ENCODE measurements at places on chromosomes 16 and 17.

- DNase-seq, result no peak
Measured at GRCh38 chr16:86899757-86900156, 321.4 kb downstream of the FOXL1 start.

DNA sequence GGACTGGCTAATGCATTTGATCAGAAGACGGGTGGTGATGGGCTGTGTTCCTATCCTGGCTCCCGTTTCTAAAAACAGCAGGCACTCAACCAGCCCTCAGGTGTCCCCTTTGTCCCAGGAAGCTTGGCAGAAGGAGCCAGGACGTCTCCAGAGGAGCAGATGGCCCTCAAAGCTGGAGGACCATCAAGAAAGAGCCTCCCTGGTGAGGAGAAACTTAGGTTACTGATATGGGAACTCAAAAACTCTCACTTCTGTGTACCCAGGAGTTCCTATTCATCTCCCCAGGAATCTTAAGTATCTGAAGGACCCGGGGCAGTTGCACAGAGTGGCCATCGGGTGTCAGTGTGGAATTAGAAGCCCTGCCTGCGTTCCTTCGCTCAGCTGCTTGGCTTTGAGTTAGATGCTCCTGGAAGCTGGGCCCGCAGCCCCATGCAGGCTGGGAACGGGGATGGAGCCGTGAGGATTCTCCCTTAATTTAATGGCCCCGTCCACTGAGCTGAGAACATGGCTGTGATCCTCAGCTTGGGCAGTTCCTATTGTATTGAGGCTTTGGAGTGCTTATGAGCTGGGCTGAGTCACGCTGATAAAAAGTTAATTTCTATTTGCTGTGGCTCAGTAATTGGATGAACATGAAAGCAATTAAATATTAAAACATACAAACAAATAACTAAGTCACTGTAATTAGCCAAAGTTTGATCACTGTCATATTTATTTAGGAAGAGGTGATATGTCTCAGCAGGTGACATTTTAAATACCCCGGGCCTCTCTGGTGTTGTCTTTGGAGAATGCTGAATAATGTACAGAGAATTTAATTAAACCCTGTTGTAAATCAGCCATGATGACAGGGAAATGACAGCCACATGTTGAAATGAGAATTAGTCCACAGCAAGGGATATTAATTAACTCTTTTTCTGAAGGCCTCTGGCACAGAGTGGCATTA, 402.1 kb downstream of the SEC14L1 start:
- peak; percentile 26 for DNase-seq

GRCh38 chr16:53372992-53373871, 61.0 kb upstream of the RBL2 start:
- peak; percentile 71 for DNase-seq

DNA sequence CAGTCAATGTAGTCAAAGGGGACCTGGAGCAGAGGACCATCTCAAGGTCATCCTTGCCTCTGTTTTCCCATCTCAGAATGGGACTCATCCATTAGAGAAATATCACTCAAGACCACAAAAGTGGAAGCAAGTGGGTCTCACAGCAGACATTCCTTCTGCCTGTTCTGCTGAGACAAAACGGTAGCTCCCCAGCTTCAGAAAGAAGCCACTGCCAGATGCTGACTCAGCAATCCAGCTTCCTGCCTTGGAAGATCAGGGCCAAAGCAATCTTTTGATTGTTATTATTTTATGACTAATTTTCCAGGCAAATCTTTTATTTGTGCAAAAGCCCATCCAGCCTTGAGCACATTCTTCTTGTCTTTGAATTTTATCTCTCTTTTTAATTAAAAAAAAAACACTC, 86.8 kb downstream of the CCT6B start:
- no peak for DNase-seq

- DNase-seq, result no peak
Measured at GRCh38 chr17:59810894-59811153, 81.9 kb downstream of the TUBD1 start.

DNA sequence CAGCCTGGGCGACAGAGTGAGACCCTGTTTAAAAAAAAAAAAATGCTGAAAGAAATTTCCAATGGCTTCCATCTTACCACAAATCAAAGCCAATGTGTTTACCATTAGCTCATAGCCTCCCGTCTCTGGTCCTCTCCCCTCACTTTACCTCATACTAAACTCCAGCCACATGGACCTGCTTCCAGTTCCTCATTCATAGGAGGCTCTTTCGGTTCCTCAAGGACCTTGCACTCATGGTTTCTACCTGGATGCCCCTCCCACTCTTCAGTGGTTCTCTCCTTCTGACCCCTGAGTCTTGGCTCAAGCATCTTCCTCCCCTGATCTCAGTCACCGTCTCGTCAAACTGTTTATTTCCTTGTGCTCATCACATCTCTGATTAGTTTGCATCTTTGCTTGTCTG, 3.8 kb upstream of the DEF8 start:
- DNase-seq, result no peak

GRCh38 chr17:2388020-2388682, 12.7 kb downstream of the MNT start:
- DNase-seq, result no peak

GRCh38 chr17:47946929-47947397, 5.6 kb downstream of the PNPO start:
- peak; percentile 54 for DNase-seq

DNA sequence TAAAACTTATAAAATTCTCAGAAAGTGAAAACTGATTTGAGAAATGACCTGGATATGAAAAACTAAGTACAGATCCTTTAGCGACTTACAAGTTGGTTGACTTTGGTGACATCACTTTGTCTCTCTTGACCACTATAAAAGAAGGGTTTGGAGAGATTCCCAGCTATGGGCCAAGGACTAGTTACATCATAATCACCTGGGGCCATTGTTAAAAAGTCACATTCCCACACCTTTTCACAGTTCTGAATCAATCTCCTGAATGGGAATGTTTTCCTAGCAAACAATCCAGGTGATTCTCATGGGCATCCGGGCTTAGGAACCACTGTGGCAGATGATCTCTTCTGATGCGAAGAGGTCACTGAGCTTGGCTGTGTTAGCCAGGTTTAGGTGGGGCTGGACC, 620 bp upstream of the VWA3A start:
- DNase-seq, result no peak

DNA sequence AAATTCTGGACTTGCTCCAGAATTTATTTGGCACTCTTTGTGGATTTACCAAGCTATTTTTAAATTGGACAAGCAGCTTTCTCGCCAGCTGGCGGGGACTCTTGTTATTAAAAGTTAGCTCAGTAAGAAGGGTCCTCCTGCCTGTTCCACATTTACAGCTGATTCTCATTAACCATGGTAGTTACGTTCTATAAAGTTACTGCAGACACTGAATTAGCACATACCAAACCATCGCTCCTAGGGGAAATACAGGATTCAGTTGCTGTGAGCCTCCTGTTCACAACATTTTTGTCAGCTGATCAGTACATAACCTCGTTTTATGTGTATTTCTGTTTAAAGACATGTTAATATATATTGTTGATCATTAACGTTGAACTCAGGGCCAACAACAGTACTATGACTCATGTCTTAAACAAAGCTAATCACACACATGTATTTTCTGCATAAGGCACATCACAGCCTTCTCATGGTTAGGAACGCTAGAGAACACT, 4.2 kb downstream of the LDAF1 start:
- DNase-seq, result no peak

DNA sequence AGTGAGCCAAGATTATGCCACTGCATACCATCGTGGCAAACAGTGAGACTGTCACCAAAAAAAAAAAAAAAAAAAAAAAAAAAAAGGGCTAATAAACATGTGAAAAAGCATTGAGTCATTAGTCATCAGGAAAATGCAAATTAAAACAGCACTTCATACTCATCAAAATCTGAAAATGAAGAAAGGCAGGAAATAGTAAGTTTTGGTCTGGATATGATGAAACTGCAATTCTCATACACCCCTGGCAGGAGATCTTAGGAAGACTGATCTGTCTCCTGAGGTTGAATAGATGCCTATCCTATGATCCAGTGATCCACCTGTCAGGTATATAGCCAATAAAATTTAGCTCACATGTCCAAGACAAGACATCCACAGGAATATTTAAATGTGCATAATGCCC, 212.7 kb downstream of the CPPED1 start:
- DNase-seq, result no peak

All from activated T-helper 1 cell treated with anti-CD3 and anti-CD28 coated beads, Interleukin-2, amount 50 U/mL, for 16 hours (primary cell).